Hair follicle dermal papilla cell (primary cell): ENCODE measurements at places on chromosomes 6 and 20. TPM values are rescaled to one million over a fixed set of nuclear protein-coding genes. Genes with fewer than 3 reads are reported as not detected.

Gene PNPLA1
- total RNA-seq, result not detected in 2 replicates

Gene C6orf58
- total RNA-seq, result not detected in 2 replicates

Gene LY86
- total RNA-seq, result not detected in 2 replicates

Gene ULBP1
- total RNA-seq, result 0.61 and 1.1 TPM in 2 replicates

Gene MUCL3
- not detected in 2 replicates for total RNA-seq

Gene ZKSCAN3
- total RNA-seq, result 2.6 and 3.1 TPM in 2 replicates

Gene DLK2
- total RNA-seq, result 0.16 TPM in 1 of 2 replicates, not detected in the other

Gene NOTCH4
- total RNA-seq, result 0.12 and 0.49 TPM in 2 replicates

Gene ID1
- total RNA-seq, result 17.8 and 26.0 TPM in 2 replicates

Gene FAM184A
- total RNA-seq, result 0.32 and 0.36 TPM in 2 replicates

Gene SYCP2
- 0.85 and 1.6 TPM in 2 replicates for total RNA-seq
